Fibroblast of mammary gland (primary cell): ENCODE measurements at places on chromosomes 5 and 9.

GRCh38 chr9:133148199-133149129 lies 15.2 kb downstream of the GBGT1 start:
- peak; percentile 22 for DNase-seq

DNA sequence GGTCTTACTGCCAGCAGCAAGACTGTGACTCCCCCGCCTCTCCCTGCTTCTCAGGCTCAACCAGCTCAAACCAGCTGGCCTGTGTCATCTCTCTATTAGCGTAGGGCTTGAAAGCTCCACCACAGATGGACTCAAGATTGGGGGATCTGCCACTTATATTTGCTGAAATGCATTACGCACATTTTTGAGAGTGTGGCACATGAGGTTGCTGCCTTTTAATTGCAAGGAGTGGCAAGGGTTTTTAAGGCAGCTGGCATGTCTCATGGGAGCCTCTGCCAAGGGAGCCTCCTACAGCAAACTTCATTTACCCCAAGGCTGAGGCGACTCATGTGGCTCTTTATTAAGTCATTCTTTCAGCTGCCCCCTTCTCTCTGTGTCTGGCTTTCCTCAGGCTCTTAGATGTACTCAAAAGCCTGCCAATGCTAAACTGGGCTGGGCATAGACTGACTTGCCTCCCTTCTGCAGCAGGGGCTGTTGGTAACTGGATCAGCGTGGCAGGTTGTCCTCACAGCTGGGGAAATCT lies 219.3 kb downstream of the SMARCA2 start:
- no peak for DNase-seq

GRCh38 chr9:100091650-100092049 lies 7.2 kb downstream of the ERP44 start:
- DNase-seq, result no peak

DNA sequence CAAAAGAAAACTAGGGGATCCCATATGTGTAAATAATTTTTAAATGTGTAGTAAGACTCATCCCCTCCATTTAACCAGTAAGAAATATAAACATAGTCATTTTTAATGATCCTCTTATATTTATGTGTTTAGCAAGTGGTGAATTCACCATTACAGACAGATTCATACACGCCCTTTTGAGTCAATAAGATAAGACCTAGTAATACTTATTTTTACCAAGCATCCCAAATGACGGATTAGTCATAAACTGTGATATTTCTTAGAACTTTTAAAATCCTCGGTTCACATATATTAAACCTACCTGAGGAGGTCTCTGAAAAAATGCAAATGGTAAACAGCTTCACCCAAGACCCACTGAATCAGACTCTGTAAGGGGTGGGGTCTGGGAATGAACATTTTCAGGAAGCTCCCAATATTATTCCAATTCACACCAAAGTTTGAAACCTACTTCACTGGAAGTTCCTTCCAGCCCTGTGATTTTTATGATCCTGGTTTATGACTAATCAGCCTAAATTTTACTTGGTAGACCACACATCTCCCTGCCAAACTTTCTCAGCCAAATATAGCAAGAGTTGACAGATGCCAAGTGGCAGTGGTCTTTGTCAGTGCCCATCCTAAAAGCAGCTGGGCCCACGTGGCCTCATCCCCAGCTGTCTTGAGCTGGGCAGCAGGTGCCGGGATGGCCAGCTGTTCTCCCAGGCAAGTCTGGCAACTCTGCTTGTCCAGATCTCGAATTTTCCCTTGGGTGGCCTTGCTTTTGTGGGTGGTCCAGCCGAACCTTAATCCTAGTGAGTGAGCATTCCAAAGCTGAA lies 559.0 kb upstream of the RGMB start:
- peak; percentile 79 for DNase-seq

DNA sequence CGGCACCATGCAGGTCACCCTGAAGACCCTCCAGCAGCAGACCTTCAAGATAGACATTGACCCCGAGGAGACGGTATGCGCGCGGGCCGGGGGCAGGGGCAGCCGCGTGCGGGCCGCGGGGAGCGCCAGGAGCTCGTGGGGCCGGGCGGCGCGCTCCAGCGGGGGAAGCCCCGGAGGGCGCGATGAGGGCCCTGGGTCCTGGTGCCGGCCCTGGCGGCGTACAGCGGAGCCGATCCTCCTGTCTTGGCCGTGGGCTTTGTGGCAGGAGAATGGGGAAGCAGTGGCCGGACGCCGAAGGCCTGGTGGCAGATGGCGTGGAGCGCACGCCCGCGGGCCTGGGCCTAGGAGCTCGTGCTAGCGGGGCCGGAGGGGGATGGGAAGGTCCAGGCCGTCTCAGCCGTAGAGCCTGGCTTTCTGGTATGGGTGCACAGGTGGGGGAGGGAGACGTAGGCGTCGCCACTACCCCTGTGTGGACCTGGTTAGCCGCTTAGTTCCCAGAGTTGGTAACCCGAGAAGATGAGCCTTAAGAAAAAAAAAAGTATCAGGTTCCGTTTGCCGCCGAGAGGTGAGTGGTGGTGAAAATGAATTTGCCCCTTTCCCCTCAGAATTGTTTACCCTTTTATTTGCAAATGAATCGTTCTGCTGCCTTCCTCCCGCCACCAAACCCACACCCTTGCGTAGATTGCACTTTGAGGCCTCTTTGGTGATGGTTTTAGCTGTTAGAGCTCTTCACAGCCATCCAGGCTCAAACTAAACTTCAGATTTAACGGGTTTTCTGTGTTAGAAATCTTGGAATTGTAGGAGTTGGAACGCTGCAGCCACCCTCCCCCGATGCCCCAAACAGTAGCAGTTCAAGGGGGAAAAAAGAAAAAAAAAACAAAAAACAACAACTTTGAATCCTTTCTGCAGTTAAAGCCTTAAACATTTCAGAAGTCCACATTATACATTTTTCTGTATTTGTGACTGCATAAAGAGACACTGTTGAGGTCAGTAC lies 841 bp downstream of the RAD23B start:
- peak; percentile 71 for DNase-seq

DNA sequence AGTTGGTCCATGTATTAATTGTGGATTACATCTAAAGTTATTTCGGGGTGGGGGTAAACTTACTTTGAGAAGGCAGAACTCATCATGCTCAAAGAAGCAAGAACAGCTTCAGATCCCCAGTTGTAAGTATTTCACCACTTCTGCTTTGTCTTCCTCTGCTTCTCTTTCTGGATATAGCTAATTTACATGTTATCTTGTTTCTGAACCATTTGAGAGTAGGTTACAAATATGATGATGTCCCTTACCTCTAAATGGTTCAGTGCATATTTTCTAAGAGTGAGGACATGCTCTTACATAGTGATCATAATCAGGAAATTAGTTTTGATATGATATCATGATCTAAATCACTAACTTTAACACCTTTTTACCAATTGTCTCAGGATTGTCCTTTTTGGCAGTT lies 11.9 kb downstream of the TRIO start:
- no peak for DNase-seq

DNA sequence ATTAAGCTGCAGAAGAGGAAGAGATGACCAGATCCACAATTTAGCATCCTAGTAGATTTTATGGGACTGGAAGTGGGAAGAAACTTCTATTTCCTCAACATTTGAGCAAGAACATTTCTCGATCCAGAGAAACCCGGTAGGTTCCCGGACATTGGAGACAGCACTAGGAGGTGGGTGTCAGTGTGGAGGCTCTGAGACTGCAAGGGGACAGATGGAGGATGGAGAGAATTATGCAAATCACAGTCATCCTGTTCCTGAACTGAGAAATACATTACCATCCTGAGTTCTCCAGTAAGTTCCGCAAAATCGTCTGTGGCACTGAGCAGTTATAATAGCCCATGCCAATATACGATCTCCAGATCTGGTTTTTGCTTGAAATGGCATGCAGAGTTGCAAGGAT lies 25.6 kb downstream of the GLDC start:
- DNase-seq, result no peak

GRCh38 chr5:135456238-135457099 lies 4.3 kb upstream of the TIFAB start:
- DNase-seq, result peak; percentile 84
